Stimulated activated CD4-positive, alpha-beta T cell treated with anti-CD3 and anti-CD28 coated beads, Interleukin-4, amount 100 ng/mL, for 1 hour (primary cell): ENCODE measurements at places on chromosomes 7 and 10.

GRCh38 chr7:44884621-44885393, 523 bp downstream of the PURB start:
- DNase-seq = peak; percentile 42

- no peak for DNase-seq
Measured at GRCh38 chr7:155213955-155214740, 83.5 kb upstream of the INSIG1 start.

GRCh38 chr10:48976196-48976595, 36.6 kb upstream of the LRRC18 start:
- no peak for DNase-seq

- DNase-seq = peak; percentile 46
Measured at GRCh38 chr10:99870123-99870730, 87.8 kb downstream of the ABCC2 start.

DNA sequence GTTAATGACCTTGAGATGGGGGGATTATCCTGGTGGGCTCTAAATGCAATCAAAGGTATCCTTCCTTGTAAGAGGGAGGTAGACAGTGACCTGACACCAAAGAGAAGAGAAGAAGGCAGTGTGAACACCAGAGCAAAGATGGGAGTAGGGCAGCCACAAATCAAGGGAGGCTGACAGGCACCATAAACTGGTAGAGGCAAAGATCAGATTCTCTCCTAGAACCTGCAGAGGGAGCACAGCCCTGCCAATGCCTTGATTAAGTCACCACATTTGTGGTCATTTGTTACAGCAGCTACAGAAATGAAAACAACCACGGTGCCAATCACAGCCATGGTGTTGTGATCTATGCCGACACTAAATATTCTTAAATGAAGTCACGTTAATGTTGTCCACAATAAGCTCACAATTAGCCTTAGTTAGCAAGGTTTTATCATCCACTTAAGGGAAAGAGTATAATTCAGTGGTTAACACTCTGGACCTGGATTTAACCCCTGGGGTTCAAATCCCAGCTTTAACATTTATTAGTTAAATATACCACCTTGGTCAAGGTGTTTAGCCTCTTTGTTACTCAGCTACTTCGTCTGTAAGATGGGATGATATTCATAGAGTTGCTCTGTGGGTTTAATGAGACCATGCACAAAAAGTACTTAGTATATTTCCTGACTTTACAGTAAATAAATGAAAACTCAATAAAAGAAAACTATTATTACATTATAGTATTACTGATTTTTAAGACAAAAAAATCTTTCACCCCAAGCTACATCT, 70.8 kb downstream of the SGMS1 start:
- DNase-seq = no peak

- DNase-seq = no peak
Measured at GRCh38 chr7:8433477-8434289, at the start of gene NXPH1. Gene NXPH1, plus strand, starts transcription at chr7:8433609.

- no peak for DNase-seq
Measured at GRCh38 chr10:102413053-102413705, 5.4 kb downstream of the PSD start.

DNA sequence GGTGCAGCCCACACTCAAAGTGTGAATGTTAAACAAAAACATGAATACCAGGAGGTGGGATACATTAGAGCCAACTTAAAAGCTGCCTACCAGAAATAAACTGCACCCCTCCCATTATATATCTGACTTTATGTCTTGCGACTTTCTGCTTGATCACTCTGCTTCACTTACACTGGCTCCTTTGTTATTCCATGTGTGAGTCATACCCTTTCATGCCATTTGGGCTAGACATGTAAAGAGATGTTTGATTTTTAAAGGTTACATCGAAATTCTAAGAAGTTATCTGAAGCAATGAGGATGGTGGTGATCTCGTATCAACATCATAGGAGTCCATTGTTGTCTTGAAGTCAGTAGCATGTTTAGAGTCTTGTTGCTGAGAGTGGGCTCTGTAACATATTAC, 31.6 kb upstream of the ETV1 start:
- DNase-seq = no peak

DNA sequence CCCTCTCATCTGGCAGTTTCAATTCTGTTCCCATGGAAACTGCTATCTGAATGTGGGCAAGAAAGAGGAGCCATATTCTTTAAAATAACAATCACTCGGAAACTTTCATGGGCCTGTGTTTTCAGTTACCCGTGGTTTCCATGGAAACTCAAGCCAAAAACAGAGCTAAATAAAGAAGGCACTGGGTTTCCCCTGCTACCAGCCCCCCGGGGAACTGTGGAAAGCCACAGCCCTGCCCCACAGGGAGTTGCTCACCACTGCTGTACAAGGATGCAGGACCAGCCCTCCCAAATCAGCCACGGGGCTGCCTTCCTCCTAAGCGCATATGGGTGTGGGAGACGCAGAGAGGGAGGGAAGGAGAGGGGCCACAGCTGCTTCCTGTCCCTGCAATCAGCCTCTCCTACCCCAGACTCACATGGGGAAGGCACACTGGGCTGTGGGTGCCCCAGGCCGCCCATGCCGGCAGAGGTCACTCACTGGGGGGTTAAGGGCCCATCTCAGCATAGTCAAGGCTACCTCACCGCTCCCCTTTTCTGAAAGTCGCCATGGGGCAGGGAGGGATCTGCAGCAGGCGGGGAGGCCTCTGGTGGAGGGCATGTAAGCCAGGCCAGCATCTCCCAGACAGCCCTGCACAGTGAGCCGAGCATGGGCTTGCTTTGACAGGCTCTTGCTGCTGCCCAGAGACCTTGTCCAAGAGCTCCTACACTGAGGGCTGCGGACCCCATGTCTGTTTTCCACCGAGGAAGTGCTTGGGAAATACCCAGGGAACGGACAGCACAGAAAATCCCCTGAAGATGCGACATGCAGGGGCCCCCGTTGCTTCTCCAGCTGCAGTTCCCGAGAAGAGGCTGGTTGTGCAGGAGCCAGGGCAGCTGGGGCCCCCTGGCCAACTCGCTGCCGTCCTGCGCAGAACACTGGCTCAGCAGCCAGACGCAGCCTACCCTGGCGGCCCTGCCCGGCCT, 157.3 kb upstream of the PPP2R2D start:
- no peak for DNase-seq

DNA sequence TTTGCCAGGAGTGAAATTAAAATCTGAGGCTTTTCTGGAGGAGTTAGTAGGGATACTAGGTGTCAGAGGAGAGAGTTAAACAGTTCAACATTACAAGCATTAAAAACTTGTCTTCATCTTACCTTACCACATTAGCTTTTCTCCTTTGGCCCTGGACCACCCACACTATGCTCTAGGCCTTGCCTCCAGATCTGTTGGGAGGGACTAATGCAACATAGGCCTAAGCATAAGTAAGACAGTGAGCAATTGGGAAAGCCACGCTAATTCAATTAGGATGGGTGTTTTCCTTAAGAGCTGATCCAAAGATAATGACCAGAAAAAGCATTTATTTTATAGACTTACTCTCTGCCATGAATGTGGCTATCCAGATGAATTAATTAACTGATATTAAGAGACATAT, 158.9 kb downstream of the ELMO1 start:
- DNase-seq = no peak

GRCh38 chr10:7412237-7412927, 1.5 kb upstream of the SFMBT2 start:
- peak; percentile 45 for DNase-seq

DNA sequence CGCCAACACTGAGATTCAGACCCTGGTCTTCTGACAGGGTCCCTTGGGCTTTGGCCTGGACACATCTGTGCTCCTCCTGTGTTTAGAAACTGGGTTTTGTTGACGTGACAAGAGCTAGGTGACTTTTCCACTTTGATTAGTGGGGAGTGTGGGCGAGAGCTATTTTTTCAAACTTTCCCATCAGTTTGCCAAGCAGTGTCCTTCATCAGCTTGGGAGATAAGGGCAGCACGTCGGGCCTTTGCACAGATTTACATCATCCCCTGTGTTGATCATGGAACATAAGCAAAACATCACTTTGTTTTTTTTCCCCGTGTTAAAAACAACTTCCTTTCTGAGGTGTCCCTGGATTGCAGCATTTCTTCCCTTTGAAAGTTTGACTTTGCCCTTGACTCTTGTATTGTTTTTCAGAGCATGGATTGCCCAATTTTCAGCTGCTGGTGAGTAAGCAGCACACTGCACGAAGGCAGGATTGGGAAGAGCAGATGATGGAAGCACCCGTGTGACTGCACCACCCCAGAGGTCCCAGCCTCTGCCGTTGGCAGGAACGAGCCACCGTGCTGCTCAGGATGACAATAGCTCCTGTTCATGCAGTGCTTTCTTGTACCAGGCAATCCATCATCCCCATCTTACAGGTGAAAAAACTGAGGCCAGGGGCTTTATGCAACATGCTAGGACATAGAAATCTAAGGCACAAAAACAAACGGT, 6.4 kb upstream of the IGFBP1 start:
- no peak for DNase-seq

DNA sequence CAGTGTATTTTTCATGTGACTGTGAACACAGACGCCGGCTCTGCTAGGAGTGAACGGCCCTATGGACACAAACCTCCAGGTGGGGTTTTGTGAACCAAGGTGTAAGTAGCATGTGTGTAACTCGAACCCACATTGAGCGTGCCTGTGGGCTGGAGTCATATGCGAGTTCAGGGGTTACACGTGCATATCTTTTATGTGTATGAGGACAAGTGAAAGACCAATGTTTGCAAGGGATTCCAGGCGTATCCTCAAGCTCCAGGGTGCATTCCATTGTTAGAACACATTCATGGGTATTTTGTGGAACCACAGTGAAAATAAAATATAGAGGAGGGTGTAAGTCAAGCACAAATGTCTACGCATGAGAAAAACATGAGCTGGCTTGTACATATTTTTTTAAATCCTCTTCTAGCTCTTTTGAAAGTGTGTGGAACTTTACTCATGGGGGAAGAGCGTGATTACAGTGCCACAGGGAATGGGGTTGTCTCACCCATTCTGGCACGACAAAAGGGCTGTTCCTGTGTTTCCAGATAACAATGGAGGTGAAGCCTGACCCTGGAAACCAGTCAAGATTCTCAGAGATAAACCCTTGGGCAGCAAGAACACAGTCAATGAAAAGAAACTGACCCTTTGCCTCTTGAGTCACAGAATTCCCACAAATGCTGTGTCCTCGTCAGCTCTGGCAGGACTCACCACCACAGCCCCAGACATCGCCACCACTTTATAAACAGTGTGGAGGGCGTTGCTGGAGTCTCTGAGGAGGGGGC, 37.0 kb upstream of the GOT1 start:
- no peak for DNase-seq

DNA sequence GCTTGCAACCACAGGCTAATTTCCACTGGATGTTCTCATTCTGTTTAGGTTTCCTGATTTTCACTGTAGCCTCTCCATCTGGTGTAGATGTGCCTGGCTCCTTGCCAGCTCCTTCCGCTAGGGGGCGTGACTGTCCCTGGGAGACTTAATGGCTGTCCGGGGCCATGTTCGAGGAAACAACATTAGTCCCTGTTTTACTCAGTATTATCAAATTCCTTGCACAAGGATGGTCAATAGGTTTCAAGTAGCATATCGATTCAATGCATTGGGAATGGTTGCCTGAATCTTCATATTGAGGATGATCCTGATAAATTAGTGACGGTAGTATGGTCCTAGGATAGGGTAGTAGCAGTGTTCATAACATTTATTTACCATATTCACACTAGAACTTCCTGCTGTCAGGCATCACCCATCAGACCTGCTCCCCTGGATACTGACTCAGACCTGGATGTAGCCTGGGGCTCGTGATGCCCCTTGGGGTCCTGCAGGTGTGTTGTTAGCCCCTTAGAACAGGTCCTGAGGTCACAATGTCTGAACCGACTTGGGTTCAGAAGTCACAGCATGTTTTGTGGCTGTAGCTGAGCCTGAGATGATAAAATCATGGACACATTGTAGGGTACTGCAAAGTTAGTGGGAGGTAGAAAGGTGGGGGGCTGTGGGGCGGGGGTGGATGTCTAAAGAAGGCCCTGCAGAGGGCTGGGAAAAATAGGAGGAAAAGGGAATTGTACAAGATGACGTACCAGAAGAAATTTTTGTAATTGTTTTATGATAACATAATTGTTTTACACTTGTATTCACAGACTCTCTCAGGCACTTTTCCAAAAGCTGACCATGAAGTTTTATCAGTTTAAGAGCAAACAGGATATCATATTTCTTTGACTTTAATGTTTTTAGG, 8.9 kb upstream of the EXOC6 start:
- DNase-seq = peak; percentile 56

GRCh38 chr10:47300429-47300931, 483 bp downstream of the GDF10 start:
- no peak for DNase-seq

DNA sequence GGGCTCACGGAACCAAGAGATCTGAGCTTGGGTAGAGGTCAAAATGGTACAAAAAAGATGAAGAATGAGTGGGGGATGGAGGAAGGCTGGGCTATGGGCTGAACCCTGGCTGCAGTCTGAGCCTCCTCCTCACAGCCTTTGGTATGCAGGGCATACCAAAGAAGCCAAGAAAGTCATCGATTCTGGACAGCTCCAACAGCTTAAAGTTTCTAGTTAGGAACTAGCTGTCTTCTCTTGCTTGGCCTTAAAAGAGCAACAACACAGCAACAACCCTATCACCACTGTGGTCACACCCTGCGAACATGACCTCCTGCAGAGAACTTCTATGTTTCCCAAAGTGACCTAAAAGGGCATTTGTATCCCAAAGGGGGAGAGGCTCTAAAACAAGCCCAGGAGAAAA, 126.1 kb upstream of the EFCAB10 start:
- DNase-seq = no peak

GRCh38 chr7:20440472-20441105, 109.9 kb downstream of the ITGB8 start:
- DNase-seq = no peak

DNA sequence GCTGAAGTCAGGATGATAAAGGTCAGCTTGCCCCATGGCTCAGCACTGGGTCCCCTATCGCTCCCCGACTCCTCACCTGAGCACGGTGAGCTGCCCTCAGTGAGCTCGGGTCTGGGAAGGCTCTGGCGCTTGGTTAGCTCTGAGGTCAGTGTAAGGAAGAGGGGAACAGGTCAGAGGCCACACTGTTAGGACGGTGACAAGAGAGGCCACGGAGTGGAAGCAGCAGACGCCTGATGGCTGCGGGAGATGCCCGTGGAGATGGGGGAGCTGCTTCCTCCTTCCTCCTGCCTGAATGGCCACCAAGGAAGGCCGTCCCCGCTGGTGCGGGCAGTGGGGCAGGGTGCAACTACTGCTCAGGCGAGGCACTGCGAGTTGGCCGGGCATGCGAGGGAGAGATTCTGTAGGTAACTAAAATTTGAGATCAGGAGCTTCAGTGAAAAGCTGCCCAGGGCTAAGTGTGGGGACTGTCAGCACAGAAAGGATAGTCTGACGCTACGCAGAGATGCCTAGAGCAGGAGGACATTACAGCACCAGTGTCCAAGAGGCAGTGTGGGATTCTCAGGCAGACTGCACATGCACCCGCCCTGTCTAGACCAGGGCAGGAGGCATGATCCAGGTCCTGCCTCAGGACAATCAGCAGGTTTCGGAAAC, 231.3 kb upstream of the GRB10 start:
- DNase-seq = no peak

GRCh38 chr10:5234106-5234860, 37.6 kb downstream of the AKR1C4 start:
- DNase-seq = no peak

GRCh38 chr7:28130277-28130676, 50.3 kb downstream of the JAZF1 start:
- DNase-seq = no peak

GRCh38 chr7:85535974-85536729, 349.3 kb upstream of the SEMA3D start:
- no peak for DNase-seq
